KG1 (cell line): ENCODE measurements at places on chromosomes 3 and 15.

DNA sequence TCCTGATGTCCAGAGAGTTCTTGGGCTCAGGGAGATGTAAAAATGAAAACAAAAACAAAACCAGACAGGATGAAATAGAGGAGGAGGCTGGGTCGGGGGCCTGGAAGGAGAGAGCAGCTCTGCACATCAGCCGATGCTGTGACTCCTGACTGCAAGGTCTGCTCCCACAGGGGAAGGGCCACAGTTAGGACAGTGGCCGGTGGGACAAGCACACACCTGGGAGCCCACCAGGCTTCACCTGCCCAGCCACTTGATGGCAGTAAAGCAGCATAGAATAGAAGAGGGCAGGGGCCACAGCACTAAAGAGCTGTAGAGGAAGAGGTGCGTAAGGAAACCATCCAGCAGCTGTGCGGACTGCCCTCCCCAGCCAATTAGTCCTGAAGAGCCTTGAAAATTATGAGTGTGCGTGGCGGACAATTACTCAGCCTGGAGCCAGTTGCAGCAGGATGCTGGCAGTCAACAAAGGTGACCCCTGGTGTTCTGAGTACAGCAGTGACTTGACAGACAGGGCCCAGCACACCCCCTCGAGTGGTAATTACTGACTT, 29.8 kb downstream of the ALS2CL start:
- DNase-seq = no peak

- DNase-seq = no peak
Measured at GRCh38 chr15:77857419-77857818, 220.1 kb downstream of the TBC1D2B start.

DNA sequence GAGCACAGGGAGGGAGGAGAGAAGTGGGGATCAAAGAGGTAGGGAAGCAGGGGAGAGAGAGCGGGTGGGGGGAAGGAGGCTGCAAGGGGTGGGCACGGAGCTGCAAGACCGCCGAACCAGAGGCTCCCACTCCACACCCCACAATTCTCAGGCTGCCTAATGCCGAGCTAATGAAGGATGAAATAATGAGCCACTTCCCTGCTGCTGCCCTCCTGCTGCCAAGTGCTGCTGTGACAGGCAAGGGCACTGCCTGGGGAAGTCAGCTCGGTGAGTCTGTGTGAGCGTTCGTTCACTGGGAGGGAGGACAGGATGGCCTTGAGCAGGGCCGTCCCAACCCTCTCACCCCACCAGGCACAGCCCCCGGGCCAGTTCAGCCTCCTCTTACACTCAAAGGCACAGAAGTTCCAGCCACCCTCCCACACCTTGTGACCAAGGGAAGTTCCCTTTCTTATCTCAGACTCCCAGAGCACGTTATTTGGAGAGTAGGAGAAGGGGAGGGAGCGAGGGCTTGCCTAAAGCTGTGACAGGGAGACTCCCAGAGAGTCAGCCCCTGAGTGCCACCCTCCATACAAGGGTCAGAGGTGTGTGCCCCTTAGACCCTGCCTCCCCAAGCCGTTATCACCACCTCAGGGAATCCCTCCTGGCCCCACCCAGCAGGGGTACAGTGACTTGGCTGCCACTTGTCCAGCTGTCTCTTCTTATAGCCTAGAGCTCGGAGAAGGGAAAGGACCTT, 12.4 kb downstream of the GLYCTK start:
- DNase-seq = no peak

DNA sequence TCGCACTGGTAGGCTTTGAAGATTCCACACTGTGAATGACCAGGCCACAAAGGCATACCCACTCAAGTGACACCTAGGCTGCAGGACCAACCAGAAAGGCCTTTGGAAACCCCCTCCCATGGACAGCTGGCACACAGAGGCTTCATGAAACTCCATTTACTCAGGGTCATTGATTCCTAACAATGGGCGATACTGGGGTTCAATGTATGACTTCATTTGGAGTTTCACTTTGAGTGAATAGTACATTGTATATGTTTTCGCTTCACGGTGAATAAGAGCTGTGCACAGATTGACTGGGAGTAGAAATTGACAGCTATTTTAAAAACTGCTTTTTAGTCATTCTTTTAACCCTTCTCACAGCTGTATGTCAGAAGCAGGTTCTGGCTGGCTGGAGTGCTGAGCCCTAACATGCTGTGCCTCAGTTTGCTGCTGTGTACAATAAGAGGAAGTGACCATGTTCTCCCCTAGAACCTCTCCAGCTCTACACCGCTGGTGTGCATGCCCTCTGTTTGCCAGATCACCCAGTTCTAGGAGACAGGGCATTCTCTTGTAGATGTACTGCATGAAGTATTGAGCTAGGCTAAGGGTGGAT, 15.4 kb upstream of the CX3CR1 start:
- DNase-seq = no peak

- no peak for DNase-seq
Measured at GRCh38 chr3:50245251-50245745, 9.3 kb downstream of the GNAI2 start.

GRCh38 chr3:138638641-138639040, 30.1 kb downstream of the FAIM start:
- no peak for DNase-seq

- no peak for DNase-seq
Measured at GRCh38 chr3:125511420-125512118, 8.4 kb downstream of the SNX4 start.

GRCh38 chr3:101223016-101223415, 97.4 kb downstream of the IMPG2 start:
- DNase-seq = no peak

DNA sequence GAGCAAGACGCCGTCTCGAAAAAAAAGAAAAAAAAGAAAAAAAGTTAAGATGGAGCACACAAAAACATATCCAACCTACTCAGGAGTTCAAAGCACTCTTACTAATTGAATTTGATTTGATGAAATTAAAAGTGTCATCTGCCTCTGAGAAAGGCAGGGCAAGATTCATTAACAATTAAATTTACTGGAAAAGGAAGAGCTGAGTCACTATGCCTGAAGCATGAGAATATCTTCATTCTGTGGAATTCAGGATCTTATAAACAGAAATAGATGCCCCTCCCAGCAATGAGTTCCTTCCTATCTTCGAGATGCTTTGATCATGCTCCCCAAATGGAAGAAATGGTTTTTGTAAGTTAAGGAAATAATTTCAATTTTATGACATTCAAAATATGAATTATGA, 61.0 kb upstream of the ST3GAL6 start:
- DNase-seq = no peak

DNA sequence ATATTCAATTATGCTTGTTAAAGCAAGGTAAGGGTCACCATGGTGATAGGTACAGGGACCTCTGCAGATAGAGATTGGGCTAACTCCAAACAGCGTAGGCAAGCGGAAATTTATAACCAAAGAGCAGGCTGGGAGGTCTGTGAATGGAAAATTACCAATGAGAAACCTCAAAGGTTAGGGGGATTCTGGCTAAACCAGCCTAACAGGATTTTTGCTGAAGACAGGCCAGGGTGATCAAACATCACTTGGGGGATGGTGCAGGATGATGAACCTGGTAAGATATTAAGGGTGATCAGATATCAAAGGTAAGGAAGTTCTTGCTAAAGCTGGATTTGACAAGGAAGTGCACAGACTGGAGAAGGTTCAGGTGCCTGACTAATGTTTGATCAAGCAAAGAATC, 35.3 kb upstream of the SNRPN start:
- no peak for DNase-seq

DNA sequence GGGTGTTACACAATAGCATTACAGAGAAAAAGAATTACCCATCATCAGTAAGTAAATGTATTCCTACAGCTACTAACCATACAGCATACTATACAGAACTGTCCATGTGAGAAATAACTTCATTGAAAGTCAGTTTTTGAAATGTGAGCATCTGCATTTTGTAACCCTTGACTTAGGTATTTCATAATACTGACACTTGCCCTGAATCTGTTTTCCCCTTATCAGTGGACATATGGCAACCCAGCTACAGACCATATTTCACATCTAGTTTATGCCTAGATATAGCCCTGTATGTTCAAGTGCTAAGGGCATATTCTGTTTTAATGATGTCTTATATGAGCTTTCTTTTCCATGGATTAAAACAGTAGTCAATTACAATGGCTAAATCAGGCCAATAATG, 297.6 kb downstream of the TBC1D5 start:
- DNase-seq = no peak

- no peak for DNase-seq
Measured at GRCh38 chr3:127451321-127451720, 139.2 kb downstream of the TPRA1 start.

DNA sequence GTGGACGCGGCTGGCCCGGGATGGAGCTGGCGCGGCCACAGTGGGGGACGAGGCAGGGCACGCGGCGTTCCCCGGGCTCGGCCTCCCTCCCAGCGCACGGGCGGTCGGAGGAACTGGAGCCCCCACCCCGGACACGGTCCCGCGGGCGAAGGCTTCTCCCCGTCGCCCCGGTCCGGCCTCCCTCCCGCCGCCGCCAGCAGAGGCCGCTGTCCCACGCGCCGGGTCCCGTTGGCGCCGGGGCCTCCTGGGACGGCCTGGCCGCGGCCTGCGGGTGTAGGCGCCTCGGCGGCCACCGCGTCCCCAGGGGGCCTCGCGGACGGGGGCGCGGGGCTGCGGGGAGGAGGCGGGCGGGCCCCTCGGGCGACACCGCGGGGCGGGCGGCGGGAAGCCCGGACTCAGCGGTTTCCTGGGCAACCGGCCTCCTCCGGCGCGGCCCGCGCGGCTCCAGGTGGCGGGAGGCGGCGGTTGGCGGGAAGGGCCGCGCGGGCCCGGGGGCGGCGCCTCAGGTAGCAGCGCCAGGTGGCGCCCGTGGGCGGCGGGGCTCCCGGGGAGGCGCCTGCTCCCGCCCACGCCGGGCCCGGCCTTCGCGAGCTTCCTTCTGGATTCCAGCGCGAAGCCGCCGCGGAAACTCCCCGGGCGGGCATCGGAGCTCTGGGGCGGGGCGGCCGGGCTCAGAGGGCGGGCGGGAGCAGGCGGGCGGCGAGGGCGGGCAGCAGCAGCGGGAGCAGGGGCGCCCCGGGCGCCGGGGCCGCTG, 26.7 kb downstream of the MELTF start:
- DNase-seq = peak; percentile 50

GRCh38 chr3:62589078-62589477, 215.7 kb upstream of the FEZF2 start:
- no peak for DNase-seq

DNA sequence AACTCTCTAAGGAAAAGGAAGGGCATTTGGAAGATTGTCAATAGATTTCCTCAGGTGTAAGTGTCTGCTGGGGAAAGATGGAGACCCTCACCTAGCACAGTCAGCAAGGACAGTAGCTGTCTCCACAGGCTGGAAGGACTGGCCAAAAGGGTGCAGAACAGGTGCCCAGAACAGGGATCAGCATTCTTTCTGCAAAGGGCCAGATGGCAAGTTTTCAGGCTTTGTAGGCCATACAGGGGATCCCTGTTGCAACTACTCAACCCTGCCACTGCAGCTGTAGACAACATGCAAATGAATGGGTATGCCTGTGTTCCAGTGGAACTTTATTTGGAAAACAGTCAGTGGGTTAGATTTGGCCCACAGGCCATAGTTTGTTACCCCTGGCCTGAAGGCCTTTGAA, 8.1 kb downstream of the AGBL1 start:
- DNase-seq = no peak

DNA sequence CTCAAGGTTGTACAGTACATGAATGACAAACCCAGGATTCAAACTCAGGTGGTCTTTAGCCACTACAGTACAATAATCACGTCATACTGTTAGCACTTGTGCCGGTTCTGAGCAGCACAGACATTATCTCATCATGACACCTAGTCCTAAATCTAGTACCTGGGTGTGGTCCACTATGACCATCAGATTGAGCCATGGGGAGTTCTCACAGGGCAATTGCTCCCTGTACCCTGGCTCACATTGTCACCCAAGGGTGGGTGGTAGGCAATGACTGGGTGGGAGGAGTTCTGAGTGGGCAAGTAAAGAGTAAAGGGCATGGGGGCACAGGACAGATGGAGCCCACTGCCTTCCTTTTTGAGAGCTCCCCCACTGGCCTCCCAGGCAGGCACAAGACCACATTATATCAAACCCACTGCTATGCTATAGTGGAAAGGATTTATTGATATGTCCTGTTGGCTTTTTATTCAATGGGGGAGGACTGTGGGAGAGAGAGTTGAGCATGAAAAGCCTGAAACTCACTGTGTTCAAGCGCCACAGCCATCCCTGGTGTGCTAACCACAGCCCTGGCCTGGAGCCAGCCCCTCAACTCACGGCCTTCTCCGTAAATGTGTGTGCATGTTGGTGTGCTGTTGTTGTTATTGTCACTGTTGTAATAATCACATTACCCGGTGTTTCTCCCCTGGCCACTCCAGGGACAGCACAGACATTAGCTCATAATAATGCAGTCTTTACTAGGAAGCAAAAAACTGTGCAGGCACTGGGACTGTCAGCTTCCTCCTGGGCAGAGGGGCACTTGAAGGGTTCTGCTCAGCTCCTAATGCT, 27.3 kb downstream of the ADCY5 start:
- DNase-seq = no peak

- DNase-seq = no peak
Measured at GRCh38 chr15:26974120-26974780, 3.3 kb downstream of the GABRG3 start.

GRCh38 chr15:25095179-25095578, 140.4 kb downstream of the SNRPN start:
- no peak for DNase-seq

DNA sequence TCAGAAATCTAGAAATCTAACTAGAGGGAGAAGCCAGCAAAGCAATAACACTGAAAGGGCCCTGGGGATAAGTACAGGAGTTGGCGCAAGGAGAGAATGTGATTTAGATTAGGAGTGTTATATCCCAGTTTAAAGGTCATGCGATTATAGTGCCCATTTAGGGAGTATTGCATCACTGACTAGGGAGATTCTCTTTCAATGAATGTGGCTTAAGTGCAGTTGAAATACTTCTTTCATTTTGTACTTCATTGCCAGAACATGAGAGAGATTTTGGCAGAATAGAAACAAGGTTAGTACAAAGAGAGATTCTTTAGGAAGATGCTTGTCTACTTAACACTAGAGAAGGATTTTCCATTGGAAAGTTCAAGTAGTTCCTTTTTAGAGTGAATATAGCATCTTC, 13.9 kb downstream of the ROBO2 start:
- no peak for DNase-seq

- DNase-seq = no peak
Measured at GRCh38 chr3:27885641-27886040, 163.5 kb upstream of the EOMES start.

DNA sequence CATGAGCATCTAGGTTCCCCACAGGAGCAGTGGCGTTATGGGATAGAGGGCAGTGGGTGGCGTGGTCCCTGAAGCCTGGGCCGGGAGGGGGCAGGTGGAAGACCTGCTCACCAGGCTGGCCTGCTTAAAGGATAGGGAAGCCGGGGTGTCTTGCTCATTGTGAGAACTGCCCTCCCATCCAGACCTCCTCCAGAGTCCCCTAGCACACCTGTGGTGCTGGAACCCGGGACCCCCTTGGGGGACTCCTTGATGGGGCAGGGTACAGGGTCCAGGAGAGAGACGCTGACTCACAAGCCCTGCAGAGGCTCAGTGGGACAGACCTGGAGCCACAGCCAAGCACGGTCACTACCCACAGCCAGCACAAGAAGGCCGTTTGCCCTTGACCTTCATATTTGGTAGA, 2.8 kb upstream of the RHCG start:
- no peak for DNase-seq

GRCh38 chr3:191414286-191414685, 46.7 kb upstream of the PYDC2 start:
- no peak for DNase-seq
